ENCODE measurements at places on chromosomes 3 and 15.

- no peak for DNase-seq
Observed at GRCh38 chr3:195613468-195614069, 29.8 kb upstream of the APOD start.

DNA sequence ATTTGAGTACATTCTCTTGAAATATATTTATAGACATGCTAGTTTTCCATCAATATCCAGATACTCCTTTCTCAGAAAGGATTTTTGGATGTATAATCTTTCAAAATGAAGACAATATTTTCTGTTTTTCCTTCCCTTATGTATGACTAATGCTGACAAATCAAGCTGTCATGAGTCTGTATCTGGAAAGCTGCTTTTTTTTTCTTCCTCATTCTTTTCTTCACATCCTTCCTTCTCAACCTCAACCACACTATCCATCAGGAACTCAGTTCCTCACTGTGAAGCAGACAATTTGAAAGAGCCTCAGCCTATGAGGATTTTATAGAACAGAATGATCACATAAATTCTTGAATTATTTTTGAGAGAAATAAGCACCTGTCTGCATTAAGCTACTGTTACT is 335.9 kb upstream of the EPHA6 start:
- DNase-seq: no peak

- DNase-seq: no peak
Observed at GRCh38 chr15:48297668-48298067, 33.6 kb upstream of the DUT start.

- DNase-seq: peak; percentile 2
Observed at GRCh38 chr3:41418961-41419691, 219.8 kb downstream of the CTNNB1 start.

DNA sequence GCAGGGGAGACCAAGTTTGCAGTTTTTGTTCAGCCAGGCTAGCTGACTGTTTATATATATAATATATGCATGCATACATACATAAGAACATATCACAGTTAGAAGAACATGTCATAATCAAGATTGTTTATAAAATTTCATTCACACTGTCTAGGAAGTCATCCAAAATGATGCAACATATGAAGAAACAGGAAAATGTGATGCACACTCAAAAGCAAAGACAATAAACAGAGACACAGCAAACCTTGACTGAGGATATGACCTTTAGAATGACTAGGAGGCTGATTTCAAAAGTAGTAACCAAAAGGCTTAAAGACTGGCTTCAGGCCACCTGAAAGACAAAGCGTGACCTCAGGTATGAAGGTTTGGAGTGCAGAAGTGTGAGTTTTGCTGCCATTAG is 166.2 kb upstream of the NDN start:
- DNase-seq: no peak

GRCh38 chr3:11509173-11510000 is 134.3 kb downstream of the VGLL4 start:
- peak; percentile 85 for DNase-seq

- DNase-seq: peak; percentile 65
Observed at GRCh38 chr3:7543294-7543880, 682.5 kb downstream of the GRM7 start.

DNA sequence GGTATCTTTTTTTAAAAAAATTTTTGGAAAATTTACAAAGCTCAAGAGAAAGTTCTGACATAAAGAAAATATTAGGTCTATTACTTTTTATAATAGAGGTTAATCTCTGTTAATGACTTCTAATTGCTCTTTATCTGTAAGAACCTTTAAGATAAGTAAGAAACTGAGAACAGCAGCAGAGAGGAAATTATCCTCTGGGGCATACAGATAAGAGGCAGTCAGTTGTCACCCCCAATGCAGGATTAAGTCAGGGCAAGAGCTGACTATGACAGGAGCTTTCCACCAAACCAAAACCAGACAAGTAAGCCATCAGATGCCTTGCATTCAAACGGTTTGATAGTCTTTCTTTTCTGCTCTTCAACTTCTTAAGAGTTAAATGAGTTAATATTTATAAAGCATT is 149.0 kb downstream of the GSK3B start:
- DNase-seq: no peak
